Activated T-helper 1 cell treated with anti-CD3 and anti-CD28 coated beads, Interleukin-12 subunit alpha, Interleukin-12 subunit beta, Interleukin-2, Interleukin-4 antibody, amounts not matched to agents 30 ng/mL and 10 ng/mL and 1 ng/mL, durations not matched to agents 14 hours and 24 hours and 36 hours (primary cell): ENCODE measurements at places on chromosomes 6 and 20.
A peak's percentile ranks its signal among the peaks of the same experiment; 100 is the strongest.

GRCh38 chr6:73694711-73695411 lies 1.1 kb upstream of the CD109 start:
- H3K4me3 ChIP-seq, result peak overlapping the region; percentile 88
- H3K27me3 ChIP-seq, result peaks cover 4% of the 10 kb centered on the region
- peaks cover 26% of the 10 kb centered on the region for H3K36me3 ChIP-seq
- no peak for DNase-seq
- H3K4me1 ChIP-seq, result peaks cover 58% of the 10 kb centered on the region

DNA sequence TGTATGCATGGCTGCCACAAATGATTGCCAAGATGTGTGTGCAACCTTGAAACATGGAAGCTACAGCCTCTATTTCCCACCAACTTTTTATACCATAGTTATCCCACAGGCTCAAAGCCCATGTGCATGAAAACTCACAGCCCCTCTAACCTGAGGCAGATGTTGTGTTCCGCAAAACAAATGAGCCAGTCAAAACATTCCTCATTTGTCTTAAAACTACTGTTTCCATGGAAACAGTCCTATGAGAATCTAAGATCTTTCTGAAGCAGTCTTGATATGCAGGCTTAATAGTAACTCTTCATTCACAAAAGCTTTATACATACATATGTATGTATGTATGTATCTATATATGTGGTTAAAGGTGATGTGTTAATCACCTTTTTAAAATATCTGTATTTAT lies 31.2 kb upstream of the MANEA start:
- H3K27me3 ChIP-seq, result no peaks in the 10 kb centered on the region
- H3K36me3 ChIP-seq, result no peaks in the 10 kb centered on the region
- no peak overlapping the region for H3K27ac ChIP-seq
- no peak for DNase-seq
- no peak overlapping the region for H3K4me3 ChIP-seq
- no peaks in the 10 kb centered on the region for H3K4me1 ChIP-seq

GRCh38 chr6:116475141-116475540 lies 14.0 kb downstream of the CALHM6 start:
- H3K4me1 ChIP-seq, result peaks cover 31% of the 10 kb centered on the region
- peaks cover 8% of the 10 kb centered on the region for H3K27me3 ChIP-seq

DNA sequence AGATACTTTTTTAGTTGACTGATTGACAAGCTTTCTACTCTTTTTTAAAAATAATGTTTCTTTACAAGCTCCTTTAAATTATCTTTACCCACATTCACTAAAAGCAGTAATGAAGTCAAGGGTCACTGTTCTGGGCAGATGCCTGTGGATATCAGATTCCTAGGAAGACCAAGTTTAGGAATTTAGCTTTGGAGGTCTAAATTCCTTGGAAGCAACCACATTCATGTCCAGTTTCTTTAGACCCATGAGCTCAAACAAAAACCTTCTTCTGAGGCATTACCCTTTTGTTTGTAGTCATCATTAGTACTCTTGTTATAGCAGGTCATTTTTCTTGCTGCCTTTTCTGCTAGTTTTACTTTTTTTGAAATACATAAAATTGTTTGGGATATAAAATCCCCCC lies 462.9 kb upstream of the JAG1 start:
- no peaks in the 10 kb centered on the region for H3K4me1 ChIP-seq
- no peaks in the 10 kb centered on the region for H3K27me3 ChIP-seq
- H3K4me3 ChIP-seq, result no peak overlapping the region
- no peak overlapping the region for H3K27ac ChIP-seq
- H3K36me3 ChIP-seq, result no peaks in the 10 kb centered on the region
- DNase-seq, result no peak

GRCh38 chr20:54572665-54573435 lies 97.5 kb downstream of the DOK5 start:
- no peaks in the 10 kb centered on the region for H3K27me3 ChIP-seq
- no peak overlapping the region for H3K27ac ChIP-seq
- DNase-seq, result no peak
- no peak overlapping the region for H3K4me3 ChIP-seq
- no peaks in the 10 kb centered on the region for H3K36me3 ChIP-seq
